Chondrocyte (in vitro differentiated cells): ENCODE measurements at places on chromosomes 4 and X. TPM values are rescaled to one million over a fixed set of nuclear protein-coding genes. Genes with fewer than 3 reads are reported as not detected.

- no peaks in the 10 kb centered on the region for H3K36me3 ChIP-seq
- no peak for DNase-seq
- H3K4me1 ChIP-seq, result peaks cover 3% of the 10 kb centered on the region
- no peak overlapping the region for H3K27ac ChIP-seq
- no peak overlapping the region for H3K4me3 ChIP-seq
Measured at GRCh38 chrX:47933946-47934345, 69.8 kb downstream of the ZNF182 start.

PABPC4L gene
- total RNA-seq, result 2.9 to 4.3 TPM (median 3.2 TPM) in 3 replicates

DNA sequence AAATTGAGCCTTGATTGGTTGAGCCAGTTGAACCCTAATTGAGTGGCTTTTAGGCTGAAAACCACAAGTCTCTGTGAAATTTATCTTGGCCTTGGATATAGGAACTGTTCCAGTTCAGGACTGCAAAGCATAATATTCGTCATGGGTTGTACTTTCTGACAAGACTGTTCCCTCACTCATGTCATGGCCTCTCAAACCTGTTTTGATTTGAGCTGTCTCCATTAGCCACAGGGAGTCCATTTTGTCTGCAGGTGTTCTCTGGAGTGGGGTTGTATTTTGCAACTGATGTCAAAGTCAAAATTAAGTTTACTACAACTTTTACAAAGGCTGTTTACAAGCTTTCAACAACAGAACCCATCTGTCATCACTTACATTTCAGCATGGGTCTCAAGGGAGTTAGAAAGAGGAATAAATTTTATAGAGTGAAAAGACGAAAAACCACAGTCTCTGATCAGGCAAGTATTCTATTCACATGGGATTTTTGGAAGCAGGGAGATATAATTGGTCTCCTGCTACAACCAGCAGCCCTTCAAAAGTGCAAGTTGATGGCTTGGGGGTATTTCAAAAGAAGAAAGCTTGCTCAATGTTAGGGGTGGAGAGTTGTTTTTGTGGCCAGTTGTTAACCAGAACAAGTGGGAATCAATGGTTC, 1716.3 kb downstream of the C4orf33 start:
- DNase-seq, result no peak
- no peak overlapping the region for H3K27ac ChIP-seq
- H3K27me3 ChIP-seq, result peaks cover 5% of the 10 kb centered on the region
- peaks cover 2% of the 10 kb centered on the region for H3K36me3 ChIP-seq
- H3K4me3 ChIP-seq, result no peak overlapping the region

DNA sequence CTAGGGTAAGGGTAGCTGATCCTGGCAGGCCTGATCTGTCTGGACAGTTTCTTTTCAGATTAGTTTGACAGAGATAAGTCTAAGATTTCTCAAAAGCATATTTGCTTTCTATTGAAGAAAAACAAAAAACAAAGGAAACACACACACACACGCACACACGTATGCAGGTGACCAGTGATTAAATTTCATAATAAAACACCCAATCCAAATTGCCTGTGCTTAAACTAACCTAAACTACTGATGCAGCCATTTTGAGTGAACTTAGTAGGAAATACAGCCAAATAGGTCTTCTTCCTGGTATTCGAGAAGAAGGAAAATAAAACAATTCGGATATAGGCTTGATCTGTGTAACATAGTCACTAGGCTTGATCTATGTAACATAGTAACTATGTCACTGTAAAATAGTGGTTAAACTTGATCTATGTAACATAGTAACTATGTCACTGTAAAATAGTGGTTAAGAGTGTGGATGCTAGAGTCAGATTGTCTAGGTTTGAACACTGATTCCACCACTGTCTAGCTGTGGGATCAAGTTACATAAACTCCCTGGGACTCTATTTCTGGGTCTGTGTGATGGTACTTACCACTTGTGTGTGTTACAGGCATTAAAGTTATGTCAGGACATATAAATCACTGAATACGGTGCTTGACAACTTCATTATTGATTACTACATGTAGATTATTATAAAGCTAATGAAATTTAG, 9.8 kb upstream of the CCNG2 start:
- no peak overlapping the region for H3K27ac ChIP-seq
- H3K27me3 ChIP-seq, result no peaks in the 10 kb centered on the region
- no peak overlapping the region for H3K4me3 ChIP-seq
- peaks cover 9% of the 10 kb centered on the region for H3K4me1 ChIP-seq
- H3K36me3 ChIP-seq, result no peaks in the 10 kb centered on the region
- no peak for DNase-seq

DNA sequence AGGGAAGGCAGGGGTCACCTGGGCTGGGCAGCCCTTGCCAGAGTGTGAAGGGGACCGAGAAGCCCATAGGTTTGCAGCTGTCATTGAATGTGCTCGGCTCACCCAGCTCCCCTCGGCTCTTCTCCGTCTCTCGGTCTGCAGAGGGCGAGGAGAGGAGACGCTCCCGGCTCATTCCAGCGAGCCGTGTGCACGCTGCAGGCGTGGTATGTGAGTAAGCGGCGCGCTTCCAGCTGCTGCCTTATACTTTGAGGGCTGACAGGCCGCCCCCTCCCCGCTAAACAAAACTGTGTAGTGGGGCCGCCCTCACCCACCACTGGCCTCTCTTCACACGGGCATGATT, 23.0 kb upstream of the BCORL1 start:
- H3K27me3 ChIP-seq, result no peaks in the 10 kb centered on the region
- H3K27ac ChIP-seq, result no peak overlapping the region
- H3K36me3 ChIP-seq, result no peaks in the 10 kb centered on the region
- H3K4me1 ChIP-seq, result peaks cover 5% of the 10 kb centered on the region
- H3K4me3 ChIP-seq, result no peak overlapping the region

DNA sequence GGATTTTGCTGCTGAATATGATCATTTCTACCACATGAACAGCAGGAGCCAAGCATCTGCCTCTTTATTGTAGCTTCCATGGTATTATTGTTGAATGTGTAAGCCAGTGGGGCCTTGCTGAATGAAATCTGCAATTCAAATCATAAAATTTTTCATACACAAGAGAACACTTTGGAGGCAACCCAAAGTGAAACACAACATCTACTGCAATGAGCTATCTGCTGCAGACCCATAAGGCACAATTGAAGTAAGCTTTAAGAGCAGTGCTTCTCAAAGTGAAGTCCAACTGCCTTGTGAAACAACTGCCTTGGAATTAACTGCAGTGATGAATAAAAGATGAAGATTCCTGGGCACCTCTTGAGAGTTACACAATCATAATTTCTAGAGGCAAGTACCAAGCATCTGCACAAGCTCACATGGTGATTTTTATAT, 626.3 kb upstream of the INTU start:
- no peaks in the 10 kb centered on the region for H3K36me3 ChIP-seq
- peaks cover 7% of the 10 kb centered on the region for H3K4me1 ChIP-seq
- H3K27ac ChIP-seq, result no peak overlapping the region

DNA sequence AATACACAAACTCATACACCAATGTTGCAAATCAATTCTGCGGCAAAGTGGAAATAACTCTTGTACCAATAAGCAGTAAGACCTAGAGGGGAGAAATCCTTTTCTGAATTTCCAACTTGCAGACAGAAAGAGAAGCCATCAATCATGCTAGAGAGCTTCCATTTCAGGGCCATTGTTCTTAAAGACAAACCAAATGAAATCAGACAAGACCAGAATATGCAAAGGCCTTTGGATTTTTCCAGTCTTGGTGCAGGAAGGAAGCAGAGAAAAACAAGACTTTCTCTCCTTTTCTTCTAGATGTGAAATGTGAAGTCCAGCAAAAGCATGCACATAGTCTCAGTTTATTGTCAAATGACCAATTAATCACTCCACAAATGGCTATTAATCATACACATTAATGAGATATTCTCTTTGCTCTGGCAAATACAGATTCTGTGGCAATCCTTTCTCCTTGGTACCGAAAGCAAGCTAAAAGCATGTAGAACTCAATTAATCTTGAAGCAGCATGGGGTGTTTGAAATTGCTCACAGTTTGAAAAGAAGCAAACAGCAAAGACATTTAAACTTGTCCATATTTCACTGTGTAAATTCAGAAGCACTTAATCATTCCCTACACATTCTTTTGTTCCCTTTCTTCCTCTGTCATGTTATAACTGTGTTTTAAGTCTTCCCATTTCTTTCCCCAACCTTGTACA, 466.1 kb downstream of the GPAT3 start:
- H3K27ac ChIP-seq, result no peak overlapping the region
- H3K27me3 ChIP-seq, result peaks cover 18% of the 10 kb centered on the region
- H3K36me3 ChIP-seq, result no peaks in the 10 kb centered on the region
- no peaks in the 10 kb centered on the region for H3K4me1 ChIP-seq
- DNase-seq, result no peak
- no peak overlapping the region for H3K4me3 ChIP-seq

FAM133A gene
- total RNA-seq, result 0.65 to 1.3 TPM (median 0.72 TPM) in 3 replicates
